ENCODE measurements at places on chromosomes 1 and 21. TPM values are rescaled to one million over a fixed set of nuclear protein-coding genes. Genes with fewer than 3 reads are reported as not detected.

OPTC gene
- not detected for total RNA-seq

PDE4DIP gene
- 3,003 TPM for total RNA-seq

- no peaks in the 10 kb centered on the region for H3K4me1 ChIP-seq
- no peak overlapping the region for H3K27ac ChIP-seq
- no peaks in the 10 kb centered on the region for H3K36me3 ChIP-seq
- no peak for DNase-seq
Observed at GRCh38 chr1:81548918-81549587, 251.7 kb upstream of the ADGRL2 start.

GRCh38 chr1:19096036-19096833 is 113.8 kb downstream of the UBR4 start:
- H3K4me1 ChIP-seq, result peaks cover 10% of the 10 kb centered on the region
- H3K36me3 ChIP-seq, result peaks cover 98% of the 10 kb centered on the region
- no peak overlapping the region for H3K4me3 ChIP-seq
- H3K27me3 ChIP-seq, result no peaks in the 10 kb centered on the region
- peak; percentile 69 for DNase-seq

DNA sequence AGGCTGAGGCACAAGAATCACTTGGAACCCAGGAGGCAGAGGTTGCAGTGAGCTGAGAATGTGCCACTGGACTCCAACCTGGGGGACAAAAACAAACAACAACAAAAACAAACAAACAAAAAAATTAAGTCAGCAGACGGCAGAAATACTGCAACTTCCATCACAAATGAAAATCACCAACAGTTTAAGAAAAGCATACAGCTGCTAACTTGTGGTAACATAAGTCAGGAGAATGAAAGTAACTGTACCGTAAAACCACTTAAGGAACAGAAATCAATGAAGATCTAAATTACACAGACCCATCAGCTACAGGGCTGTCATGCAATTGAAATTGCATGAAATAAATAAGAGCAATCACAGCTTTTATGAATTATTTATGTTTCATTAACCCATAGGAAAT is 25.0 kb downstream of the MCOLN2 start:
- no peaks in the 10 kb centered on the region for H3K36me3 ChIP-seq
- DNase-seq, result no peak
- no peaks in the 10 kb centered on the region for H3K4me1 ChIP-seq
- no peak overlapping the region for H3K27ac ChIP-seq
